ENCODE measurements at places on chromosomes 2 and 18.

- no peak for DNase-seq
Observed at GRCh38 chr2:134758633-134759032, 39.8 kb upstream of the TMEM163 start.

GRCh38 chr2:11746807-11747459 lies 501 bp downstream of the LPIN1 start:
- no peak for DNase-seq

- no peak for DNase-seq
Observed at GRCh38 chr18:22026362-22026761, 143.0 kb upstream of the GATA6 start.

DNA sequence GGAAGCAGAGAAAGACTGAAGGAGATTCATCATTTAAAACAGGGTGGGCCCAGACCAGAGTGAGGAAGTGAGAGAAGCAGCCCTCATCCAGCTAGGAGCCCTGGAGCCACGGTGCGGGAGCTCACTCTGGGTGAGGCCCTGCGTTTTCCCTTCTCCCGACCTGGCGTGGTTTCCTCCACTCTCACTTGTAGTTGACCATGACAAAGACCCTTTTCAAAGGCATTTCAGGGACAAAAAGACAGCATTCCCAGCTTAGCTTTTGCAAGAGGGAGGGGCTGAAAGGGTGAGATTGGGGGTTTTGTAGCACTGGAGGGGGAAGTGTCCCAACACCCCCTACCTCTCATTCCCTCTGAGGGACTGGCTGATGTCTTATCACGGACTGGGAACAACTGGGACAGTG lies 56.6 kb downstream of the TRPM8 start:
- no peak for DNase-seq

GRCh38 chr2:3667151-3667631 lies 9.2 kb downstream of the ALLC start:
- no peak for DNase-seq

DNA sequence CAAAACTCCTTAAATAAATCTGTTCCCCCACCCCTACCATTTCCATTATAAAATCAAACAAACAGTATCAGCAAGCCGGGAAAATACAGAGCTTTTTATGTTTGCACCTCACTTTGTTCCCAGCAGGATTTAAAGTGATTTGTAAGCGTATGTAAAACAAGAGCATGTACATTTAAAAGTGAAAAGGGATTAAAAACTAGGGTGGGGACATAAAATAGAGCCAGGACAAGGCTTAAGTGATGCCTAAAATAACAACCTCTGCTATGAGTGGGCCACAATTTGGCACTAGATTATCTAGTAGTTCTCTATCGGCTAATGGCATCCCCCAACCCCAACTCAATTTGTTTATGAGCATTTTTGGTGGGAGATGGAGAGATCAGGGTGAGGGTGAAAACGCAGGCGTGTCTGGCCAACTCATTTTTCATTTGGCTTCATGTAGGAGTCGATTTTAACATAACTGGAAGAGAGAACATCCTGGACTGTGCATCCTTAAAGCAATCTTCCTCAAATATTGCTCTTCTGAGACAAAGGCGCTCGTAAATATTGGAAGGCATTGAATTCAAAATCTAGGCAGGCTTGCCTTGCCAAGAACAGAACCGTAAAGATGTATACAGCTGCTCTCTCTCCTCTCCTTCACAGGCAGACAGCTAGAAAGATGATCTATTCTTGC lies 34.5 kb upstream of the TSPYL6 start:
- no peak for DNase-seq

DNA sequence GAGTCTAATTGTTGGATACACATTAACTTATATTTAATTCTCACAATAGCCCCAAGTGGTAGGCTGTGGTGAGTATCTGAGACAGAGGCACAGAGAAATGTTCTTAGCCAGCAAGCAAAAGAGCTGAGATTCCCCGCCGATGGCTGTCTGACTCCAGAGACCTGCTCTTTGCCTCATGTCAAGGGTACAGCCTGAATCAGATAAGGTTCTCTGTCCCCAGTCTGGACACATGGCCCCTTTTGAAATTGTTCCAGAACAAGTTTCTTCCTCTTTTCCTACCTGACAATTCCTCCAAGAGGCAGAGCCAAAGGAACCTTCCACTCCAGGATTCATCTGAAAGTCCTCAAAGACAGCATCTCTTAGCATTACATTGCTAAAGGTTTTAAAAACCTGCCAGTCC lies 512.9 kb upstream of the TNP1 start:
- no peak for DNase-seq

DNA sequence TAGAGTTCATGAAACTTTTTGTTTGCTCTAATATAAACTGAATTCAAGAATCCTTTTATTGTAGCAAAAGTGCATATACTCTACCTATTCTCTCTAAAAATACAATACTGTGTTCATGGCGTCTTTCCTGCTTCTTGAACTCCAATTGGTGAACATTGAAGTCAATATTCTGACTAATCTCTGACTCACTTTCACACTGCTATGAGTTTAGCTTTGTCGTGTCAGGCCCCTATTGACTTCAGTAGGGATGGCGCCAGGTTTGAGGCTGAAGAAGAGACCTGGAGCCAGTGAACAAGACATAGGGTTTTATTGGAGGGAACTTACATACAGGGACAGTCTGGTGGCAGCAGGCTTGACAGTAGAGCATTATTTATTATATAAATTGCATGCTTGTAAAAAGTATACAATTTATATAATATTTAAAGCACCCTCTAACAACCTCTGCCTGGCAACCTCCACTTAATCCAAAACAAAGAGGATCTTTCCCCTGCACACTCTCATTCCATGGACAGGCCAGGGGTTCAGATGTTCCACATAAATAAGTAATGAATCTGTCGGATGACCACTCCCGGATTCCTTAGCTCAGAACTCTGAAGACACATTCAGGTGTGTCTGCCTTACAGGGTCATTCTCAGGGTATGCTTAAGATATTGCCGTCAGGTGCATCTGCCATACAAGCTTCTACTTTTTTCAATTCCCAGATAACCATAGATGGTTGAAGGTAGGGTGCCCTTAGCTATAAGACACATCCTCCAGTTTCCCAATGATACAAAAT lies 141.0 kb downstream of the CERS6 start:
- DNase-seq = no peak

DNA sequence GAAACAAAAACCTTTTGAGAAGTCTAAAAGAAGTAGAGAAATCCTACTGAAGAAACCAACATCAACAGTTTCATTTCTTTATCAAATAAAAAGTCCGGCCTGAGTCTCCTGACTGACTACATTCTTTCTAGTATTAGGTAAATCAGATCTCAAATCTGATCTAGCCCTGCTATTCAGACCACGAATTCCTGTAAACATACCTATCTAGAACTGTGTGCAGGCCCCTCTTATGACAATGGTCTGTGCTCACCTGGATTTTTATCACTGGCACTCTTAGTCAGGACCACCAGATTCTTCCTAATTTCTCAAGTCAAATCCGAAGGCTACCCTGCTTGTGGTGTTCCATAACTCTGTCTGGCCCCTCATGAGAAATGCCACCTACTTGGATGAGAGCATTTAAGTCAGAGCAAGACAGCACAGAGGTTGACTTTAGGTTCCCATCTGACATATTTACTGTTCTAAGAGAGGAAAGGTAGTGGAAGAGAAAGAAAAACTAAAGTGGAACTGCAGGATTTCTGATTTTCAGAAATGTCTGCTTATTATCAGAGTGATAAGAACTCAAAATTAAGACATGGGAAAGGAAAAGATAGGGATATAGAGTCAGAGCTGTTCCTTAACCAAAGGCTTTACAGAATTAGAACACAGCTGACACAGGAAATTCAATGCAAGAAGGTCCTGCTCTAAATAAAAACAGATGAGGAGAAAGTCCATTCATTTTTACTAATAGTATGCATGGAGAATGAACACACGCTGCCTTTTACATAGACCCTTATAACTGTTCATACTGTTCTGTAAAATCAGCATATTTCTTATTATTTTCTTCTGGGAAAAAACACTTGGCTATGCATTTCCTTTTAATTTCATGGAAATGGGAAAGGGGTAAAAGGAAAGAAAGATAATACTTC lies 56.5 kb downstream of the SLC8A1 start:
- no peak for DNase-seq

- DNase-seq = no peak
Observed at GRCh38 chr2:67463810-67464209, 66.7 kb downstream of the ETAA1 start.

DNA sequence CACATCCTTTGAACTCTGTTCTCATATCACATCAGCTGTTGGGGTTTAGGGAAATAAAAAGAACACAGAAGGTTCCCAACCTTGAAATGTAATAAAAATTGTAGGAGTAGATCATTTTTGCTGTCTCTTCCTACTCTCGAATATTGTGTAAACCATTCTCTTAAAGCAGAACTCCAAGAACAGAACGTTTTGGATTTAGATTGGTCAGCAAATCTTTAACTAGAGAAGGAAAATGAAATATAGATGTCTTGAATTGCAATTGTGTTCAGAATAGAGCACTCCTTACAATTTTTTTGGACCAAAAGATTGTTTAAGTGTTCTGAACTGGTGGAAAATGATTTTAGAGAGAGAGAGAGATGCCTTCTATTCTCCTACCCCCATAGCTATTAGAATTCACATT lies 23.9 kb upstream of the THSD7B start:
- DNase-seq = no peak

- DNase-seq = no peak
Observed at GRCh38 chr2:126824663-126825062, 74.0 kb upstream of the TEX51 start.

DNA sequence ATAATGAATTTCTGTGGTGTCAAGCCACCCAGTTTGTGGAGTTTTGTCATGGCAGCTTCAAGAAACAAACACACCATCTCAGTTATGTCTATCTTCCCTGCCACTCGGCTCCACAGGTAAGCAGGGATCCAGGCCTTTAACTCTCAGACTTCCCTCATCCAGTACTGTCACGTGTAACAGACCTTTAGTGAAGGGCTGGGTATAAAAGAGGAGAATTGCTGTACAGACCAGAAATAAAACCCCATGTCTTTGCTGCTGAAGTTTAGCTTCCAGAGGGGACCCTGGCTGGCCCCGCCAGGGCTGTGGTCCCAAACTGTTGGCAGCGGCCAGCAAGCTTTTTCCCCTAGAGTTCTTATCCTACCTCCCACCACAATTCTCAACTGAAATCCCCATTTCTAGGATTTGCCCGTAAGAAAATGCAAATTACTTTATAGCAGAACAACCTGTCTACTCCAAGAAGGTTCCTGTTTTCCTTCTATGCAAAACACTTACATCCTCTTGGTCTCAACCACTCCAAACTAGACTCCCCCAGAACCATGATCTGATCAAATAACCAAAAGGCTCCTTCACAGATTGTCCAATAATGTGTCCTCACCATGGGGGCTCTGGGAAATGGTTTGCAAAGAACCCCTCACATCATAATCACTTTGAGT lies 438.0 kb upstream of the ID2 start:
- no peak for DNase-seq

GRCh38 chr2:100561191-100561590 lies 1.6 kb upstream of the PDCL3 start:
- DNase-seq = no peak

DNA sequence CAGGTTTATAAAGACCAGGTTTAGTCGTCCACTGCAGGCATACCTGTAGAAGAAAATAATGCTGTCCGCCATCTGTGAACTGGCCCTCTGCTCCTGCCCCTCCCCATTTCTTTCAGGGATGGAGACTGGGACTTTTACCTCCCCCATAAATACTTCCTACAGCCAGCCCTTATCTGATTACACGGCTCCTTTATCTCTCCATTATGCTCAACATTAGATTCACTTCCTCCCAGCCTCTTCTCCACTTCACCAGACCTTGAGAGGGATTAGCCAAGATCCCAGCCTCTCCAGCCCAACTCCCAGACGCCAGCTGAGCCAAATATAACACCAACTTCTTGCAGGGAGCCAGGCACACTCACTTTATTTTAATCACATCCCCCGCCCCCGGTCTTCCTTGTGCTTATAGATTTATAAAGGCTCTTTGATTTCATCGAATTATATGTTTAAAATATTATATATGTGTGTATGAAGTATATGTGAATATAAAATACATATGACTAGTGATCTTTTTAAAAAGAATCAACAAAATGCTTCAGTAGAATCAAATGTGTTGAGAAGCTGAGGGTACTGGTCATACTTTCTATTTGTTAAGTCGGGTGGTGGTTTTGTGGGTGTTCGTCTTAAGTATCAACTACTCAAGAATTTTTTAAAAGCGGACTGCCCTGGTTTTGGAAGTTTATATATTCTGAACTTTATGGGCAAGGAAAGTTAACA lies 81.0 kb downstream of the SPRED2 start:
- DNase-seq = no peak

DNA sequence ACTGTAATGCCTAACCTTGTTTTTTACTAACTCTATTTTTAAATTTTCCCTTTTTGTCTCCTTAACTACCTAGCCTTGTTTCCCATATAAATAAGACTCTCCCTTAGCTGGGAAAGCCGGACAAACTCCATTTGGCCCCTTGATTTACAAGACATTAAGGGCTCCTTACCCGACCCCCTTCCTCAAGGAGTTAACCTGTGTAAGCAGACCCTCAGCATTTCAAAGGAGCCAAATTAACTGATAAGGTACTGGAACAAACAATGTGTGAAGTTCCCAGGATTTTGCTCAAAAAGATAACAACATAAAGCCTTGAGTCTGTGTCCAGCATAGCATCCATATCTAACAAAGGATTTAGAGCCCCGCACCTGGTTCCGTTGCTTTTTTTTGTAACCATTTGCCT lies 59.6 kb upstream of the C2orf15 start:
- DNase-seq = no peak

DNA sequence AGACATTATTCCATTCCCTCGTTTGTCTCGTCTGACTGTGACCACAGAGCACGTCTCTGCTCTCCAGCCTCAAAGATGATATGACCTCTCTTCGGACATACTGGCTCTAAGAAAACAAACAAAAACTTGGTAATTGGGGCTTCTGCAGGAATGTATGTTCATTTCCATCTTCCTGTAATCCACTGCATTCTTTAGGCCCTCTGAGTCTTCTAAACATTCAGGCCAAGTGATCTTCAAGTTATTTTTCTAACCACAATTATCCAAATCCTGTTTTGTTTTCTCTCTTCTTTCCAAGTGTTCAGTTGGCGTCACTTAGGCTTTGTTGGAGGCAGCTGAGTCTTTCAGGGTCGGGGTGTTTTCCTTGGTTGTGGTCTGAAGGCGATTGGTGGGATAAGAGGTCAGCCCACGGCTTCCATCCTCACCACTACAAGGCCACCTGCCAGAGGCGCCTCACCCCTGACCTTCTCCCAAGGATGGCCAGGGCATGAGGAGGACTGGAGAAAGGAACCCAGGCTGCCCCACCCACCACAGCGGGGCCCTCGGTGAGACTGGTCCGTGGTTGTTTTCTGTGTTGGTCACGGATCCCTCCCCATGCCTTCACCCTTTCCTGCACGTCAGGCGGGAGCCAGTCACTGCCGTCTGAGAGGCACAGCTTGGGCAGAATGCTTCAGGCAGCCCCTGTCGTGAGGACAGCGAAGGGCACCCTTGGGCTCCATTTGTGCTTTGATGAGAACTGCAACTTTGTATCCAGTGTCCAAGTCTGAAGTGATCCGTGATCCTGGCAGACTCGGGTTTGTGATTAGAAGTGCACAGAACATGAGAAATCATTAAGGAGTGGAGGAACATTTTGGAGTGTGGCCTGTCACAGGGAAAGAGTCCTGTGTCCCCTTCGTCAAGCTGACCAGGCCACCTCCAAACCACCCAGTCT lies 88.6 kb upstream of the FHL2 start:
- DNase-seq = peak; percentile 51
